ENCODE measurements at places on chromosomes 3 and 15.

GRCh38 chr3:57652203-57652602 is 40.7 kb downstream of the DENND6A start:
- no peak for DNase-seq

DNA sequence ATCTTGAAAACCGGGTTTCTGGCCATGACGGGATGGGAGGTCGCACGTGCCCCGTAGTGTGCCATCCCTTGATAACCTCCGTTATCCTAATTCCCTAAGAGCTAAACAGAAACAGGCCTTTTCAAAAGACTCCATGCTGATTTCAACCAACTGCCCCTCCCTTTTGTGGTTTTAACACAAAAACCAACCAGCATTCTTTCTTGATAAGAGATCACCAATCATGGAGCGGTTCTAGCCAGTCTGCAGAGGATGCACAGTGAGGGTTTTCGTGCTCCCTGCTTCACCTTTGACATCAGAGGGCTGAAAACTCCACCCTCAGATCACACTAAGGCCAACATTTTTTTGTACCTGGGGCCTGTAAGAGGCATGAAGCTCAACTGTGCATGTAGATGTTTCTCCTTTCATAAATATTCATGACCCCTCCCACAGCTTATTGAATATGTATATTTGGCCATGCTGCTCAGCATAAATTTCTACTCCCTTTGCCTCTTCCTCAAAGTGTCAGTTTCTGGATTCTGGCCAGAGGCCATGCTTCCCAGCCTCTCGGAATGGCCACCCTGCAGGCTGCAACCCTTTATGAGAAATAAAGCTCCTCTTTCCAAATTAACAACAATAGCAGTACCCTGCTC is 41.3 kb downstream of the FAM3D start:
- no peak for DNase-seq

- no peak for DNase-seq
Observed at GRCh38 chr3:184626923-184627322, 65.3 kb downstream of the EPHB3 start.

DNA sequence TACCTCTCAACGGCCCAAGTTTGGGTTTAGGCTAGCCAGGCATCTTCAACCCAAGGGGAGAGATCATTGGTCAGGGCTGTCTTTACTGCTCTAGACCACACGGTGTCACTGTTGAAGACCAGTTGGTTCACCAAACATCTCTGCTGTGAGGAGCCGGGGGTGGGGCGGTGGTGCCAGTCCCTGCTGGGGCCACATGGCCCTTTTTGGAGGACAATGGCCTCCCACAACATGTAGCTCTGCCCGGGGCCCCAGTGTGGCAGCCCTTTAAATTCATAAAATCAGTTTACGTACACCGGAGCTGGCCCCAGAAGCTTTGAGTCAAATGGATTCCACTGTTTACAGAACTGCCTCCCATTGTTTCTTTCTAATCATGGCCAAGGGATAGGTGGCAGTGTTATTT is 19.1 kb upstream of the TM4SF18 start:
- peak; percentile 85 for DNase-seq

DNA sequence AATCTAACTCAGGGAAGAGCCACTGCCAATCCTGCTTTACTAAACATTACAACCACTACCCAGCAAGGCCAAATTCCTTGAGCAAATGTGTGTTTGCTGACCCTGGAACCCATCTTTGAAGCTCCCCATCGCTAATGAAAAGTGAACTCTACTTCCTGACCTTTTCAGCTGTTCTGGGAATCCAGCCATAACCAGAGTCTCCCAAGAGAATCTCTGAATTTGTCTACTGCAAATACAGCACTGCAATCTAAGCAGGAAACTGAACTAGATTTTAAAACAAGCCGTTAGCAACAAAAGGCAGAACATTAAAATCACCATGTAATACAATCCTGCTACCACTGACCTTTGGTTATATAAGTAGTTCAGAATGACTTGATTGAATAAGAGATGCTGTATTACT is 309.2 kb downstream of the MAGI1 start:
- no peak for DNase-seq
